ENCODE measurements at places on chromosomes 12 and 14.

DNA sequence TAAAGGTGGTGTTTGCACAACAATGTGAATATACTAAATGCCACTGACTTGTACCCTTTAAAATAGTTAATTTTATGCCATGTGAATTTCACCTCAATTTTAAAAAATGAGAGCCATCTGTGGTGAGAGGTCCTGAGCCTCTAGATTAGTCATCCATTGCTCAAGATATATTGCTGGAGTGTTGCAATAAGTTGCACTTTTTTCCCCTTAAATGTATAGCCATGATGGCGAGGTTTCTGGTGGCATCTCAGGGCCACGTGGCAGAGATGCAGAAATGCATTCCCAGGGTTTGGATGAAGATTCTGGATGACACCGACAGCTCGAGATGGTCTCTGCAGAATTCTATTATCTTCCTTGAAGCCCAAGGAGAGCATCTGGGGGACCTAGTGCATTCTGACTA, 153.7 kb downstream of the AACS start:
- DNase-seq: no peak

GRCh38 chr12:127126260-127126628, 1140.7 kb upstream of the TMEM132C start:
- DNase-seq: no peak

DNA sequence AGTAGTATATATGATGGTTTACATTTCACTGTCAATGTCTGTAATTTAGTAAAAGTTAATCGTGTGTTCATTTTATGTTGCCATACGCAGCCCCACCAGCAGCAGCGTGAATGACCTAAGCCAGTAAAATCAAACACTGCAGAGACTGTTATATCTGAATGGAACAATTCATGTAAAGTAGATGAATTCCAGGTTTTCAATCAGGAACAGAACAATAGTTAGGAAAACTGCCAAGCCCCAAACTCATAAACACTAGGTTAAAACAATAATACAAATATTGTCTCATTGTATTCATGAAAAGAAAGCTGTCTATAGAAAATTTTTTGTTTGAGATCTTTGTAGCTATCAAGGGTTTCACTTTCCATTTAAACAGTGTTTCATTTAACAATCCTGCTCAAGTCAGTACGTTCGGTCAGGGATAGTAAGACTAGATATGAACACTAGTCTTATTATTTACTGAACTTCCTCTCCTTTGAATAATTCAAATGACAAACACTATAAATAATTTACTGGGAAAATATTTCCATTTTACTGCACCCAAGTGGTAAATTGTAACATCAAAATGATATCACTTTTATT, 256.8 kb upstream of the FLRT2 start:
- no peak for DNase-seq

- no peak for DNase-seq
Measured at GRCh38 chr14:95346266-95346665, 26.6 kb upstream of the CLMN start.

DNA sequence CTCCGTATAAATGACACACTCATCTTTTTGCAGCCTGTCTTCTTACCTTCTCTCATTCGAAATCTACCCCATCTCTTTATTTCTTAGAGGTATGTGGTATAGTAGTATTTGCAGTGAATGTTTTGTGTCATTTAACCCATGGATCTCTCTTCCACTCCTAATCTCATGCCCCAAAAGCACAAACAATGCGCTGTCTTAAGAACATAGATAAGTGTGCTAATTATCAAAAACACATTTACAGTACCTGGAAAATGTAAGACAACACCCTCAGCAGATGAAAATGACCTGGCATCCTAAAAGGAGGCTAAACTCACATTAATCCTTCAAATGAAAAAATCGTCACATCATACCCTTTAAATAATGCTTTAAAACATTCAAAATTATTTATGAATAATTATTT, 10.7 kb downstream of the USP15 start:
- DNase-seq: no peak

GRCh38 chr14:100730581-100730980, 3.9 kb downstream of the DLK1 start:
- DNase-seq: no peak

GRCh38 chr12:88308825-88309224, 166.7 kb downstream of the TMTC3 start:
- DNase-seq: no peak

DNA sequence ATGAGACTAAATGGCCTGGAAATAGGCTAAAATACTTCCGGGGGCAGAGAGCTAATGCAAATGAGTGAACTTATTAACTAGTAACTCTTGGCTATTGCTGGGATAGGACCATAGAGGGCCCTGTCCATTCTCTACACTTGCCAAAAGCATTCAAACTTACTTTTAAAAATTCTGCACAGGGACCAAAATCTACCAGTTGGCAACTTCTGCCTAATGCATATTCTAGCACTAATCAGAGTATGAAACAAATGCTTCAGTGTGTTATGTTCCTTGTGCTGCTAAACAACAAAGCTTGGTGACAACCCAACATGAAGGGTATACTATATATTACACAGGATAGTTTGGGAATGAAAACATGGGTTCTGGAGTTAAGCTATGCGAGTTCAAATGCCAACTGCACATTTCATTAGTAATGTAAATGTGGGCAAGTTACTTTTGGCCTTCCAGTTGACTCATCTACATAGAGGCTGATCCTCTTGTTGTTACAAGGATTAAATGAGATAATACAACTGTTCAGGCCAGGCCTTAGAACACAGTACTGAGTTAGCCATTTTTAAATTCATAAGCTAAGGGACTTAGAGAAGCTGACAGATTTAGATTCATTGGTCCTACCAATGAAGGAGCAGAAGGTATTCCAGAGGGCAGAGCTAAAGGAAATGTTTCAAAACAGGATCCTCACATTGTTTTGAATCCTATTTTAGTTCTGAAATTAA, 32.4 kb downstream of the HIGD1C start:
- DNase-seq: no peak

DNA sequence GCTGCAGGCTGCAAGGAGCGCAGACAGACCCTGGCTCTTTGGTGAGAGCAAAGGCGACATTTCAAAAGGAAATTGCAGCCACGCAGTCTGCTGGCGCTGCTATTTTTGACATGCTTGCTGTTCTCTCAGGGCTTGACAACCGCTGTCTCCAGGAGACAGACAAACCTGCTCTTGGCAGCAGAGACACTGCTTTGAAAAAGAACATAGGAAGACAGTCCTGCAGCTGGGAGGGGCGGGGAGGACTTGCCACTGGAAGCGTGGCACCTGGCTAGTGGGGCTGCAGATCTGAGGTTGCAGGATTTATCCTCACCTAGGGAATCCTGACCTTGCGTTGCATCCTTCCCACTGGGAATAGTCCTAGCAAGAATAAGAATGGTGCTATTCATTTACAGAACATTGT, 91.8 kb upstream of the KCNA1 start:
- DNase-seq: no peak

- no peak for DNase-seq
Measured at GRCh38 chr14:23183158-23183470, 346 bp downstream of the SLC7A8 start.

- no peak for DNase-seq
Measured at GRCh38 chr14:51446771-51447170, 204.9 kb upstream of the FRMD6 start.

DNA sequence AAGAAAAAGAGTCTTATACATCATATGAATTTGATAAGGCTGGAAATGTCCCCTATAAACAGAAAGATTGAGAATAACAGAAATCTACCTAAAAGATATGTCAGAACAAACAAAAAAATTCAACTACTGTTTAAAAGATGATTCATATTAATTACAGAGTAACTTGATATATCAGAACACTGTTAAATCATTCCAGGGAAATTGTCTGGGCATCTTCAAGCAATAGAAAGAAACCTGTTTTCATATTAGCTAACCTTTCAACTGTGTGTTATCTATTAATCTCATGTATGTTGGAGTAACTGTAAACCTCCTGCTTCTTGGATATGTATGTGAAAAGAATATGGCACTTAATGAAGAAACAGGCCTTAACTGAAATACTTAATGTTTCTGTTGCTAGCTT, 96.7 kb downstream of the NUBPL start:
- no peak for DNase-seq

DNA sequence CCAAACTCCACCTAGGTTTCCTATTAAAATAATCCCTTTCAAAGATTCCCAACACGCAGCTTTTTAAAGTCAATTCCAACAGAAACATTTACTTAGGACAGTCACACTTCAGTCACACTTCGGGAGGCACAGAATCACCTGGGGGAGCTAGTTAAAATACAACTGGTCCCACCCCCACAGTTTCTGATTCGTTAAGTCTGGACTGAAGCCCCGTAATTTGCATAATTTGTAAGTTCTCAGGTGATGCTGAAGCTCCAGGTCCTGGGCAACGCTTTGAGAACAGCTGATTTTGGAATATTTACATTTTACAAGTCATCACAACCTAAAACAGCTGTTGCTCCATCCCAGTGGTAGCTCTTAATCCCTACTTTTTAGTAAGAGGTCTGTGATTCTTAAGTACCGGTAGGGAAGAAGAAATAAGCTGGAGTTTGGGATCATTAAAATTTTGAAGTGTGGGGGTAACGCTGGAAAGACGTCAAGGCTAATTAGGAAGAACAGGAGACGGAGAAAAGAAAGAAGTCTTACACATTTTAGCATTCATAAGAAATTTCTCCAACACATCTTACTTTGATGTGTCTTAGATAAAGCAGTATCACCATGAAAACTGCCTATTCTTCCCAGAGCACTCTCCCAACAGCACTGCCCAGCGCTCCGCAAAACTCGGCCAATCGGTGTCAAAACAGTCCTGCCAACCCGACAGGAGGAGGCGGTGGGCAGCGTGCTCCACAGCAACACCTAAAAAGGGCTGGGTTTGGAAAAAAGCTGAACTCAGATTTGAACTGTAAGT, 1.1 kb downstream of the IPO8 start:
- no peak for DNase-seq

- DNase-seq: no peak
Measured at GRCh38 chr14:44339231-44339630, 167.9 kb downstream of the FSCB start.

GRCh38 chr12:121668750-121669520, 519 bp downstream of the MORN3 start:
- DNase-seq: no peak

DNA sequence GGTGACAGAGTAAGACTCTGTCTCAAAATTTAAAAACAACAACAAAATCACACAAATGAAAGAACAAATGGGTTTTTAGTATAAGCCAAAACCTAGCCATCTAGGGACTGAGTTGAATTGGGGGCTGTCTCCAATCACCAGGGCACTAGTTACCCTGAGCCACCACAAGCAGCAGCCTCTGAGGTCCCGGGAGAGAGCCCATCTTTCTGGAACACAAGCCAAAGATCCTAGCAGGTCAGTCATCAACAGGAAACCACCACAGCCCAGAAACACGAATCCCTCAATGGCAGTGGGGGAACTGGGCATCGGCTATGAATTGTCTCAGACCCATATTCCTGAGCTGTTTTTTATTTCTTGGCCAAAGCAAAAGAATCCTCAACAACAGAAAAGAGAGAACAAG, 75.3 kb downstream of the KDM2B start:
- no peak for DNase-seq

- no peak for DNase-seq
Measured at GRCh38 chr14:35826952-35827416, 846 bp downstream of the BRMS1L start.

DNA sequence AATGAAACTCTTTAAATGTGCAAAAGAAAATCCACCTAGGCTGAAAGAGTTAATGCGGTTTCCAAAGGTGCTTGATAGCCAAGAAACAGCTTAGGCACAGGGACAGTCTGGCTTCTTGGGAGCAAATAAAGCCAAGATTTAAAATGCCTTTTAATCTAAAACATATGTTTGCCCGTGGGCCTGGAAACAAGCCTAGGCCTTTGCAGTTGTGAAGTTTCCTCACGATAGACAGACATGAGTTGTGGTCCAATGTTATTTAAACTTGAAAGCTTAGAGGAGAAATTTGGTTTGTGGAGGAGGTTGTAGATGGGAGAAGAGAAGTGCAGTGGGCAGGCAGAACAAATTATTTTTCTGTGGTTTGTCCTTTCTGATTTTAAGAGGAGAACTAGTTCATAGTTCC, 29.8 kb downstream of the PROX2 start:
- no peak for DNase-seq

GRCh38 chr14:102408724-102409123, 46.0 kb downstream of the TECPR2 start:
- DNase-seq: no peak

DNA sequence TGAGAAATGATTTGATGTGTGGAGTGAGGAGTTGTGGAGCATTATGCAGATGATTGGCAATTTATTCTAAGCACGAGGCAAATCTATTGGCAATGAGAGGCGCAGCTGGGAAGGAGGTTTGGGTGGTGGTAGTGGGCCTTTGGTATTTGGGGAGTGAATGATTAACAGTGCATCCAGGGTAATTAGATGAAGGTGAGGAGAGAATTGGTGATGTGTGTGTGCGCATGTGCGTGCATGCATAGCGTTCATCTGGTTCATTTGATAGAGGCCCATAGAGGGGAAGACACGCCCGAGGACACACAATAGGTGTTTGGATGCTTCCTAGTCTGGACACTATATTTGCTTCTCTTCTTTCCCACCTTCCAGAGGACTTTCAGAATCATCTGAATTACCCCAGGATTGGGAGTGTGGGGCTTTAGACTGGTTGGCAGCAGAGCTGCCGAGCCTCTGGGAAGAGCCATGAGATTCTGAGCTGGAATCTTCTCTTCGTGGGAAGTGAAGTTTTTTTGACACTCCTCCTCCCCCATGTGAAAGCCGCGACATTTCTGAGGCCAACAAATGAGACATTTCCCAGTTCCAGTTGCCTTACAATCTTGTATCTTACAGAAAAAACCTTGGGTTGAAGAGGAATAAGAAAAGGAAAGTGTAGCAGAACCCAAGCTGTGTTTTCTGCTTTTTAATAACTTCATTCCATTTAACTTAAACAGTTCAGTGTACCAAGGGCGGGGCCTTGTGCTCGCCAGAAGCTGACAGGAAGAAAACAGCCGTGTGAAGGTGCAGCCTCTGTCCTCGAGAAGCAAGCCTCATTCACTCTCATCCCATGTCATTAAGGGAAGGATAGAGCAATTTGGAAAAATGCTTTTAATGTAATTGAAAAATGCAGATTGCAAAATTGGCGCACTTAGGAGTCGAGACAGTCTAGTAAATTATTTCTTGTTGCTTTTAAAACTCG, 65.2 kb downstream of the SLC25A47 start:
- DNase-seq: no peak

GRCh38 chr14:29993143-29993542, 65.5 kb upstream of the PRKD1 start:
- DNase-seq: no peak

DNA sequence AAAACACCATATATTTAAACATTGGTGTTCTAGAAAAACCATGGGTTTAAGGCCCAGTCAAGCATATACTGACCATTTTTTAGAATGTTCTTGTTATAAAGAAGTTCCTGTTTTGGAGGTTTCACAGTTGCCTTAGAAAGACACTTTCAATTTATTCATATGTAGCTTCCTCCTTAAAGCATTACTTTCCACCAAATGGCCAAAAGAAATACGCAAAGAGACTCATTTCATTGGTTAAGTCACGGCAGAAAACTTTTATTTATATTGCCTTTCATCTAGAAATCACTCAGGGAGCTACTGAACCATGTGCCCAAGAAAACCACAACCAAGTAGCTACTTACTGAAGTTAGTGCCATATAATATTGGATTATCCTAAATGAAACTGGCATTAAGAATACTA, 40.0 kb downstream of the MYBPC1 start:
- DNase-seq: no peak

GRCh38 chr14:64260418-64260817, 33.8 kb downstream of the ESR2 start:
- no peak for DNase-seq

GRCh38 chr12:72011374-72011773, 72.7 kb downstream of the TPH2 start:
- DNase-seq: no peak

GRCh38 chr12:119463211-119463926, 128.8 kb downstream of the CCDC60 start:
- no peak for DNase-seq
